ENCODE measurements at places on chromosomes 3 and 15.

DNA sequence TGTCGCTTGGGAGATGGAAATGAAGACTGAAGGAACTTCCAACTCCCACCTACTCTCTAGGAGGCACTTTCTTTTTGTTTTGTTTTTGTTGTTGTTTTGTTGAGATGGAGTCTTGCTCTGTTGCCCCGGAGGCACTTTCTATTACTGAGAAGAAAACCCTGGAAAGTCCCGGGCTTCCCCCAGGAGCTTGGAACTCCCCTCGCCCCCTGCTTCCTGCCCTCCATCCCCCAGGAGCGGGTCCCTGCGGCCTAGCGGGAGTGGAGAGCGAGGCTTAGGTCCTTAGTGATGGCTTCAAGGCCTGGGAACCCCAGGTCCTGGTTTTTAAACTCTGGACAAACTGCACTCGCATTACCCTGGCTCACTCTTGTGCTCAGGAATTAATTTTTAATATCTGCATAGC is 195.7 kb downstream of the OCA2 start:
- DNase-seq = no peak

- no peak for DNase-seq
Measured at GRCh38 chr3:188834349-188834748, 337.4 kb upstream of the TPRG1 start.

DNA sequence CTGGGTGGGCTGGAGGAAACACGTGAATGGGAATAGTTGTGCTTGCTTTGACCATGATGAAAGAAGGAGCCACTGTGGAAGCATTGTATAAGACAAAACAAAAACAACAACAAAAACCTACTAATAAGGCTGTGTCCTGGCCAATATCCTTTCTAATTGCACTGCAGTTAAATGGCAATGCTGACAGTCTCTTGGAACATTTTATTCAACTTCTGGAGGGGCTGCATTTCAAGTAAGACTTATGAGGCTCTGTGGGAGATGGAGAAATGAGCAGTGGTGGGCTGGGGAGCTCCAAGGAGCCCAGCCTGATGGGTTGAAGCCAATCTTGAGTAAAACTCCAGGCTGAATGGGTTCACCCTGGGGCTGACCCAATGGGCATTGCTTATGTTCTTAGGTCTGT is 99.8 kb upstream of the ROPN1 start:
- no peak for DNase-seq

- DNase-seq = no peak
Measured at GRCh38 chr15:52726195-52726594, 47.0 kb upstream of the ATOSA start.

- no peak for DNase-seq
Measured at GRCh38 chr3:54827776-54828175, 100.1 kb downstream of the LRTM1 start.

DNA sequence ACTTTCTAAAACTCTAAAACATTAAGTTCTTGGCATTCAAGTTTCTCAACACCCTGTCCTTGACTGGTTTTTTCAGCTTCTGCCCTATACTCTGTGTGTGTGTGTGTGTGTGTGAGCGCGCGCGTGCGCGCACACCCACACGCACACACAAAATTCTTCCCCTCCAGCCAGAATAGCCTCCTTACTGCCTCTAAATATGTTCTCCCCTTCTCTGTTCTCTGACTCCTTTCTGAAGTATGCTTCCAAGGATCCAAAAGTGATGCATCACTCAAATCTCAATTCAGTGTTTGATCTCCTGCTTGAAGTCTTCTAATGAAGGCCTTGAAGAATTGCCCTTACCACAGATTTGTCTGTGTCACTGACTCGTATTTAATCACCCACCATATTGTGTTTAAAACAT is 129.8 kb downstream of the SLC25A26 start:
- DNase-seq = no peak

DNA sequence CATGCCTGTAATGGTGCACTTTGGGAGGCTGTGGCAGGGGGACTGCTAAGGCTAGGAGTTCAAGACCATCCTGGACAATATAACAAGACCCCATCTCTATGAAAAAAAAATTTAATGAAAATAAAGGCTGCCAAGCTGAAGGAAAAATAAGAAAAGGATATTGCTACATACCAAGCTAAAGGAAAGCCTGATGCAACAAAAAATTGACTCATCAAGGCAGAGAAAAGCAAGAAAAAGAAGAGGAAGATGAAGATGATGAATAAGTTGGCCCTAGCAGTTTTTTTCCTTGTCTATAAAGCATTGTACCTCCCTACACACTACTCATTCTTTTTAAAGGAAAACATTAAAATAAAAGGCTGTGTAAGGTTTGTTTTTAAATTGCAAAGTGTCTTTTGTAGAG is 441.9 kb upstream of the MDFIC2 start:
- DNase-seq = no peak

DNA sequence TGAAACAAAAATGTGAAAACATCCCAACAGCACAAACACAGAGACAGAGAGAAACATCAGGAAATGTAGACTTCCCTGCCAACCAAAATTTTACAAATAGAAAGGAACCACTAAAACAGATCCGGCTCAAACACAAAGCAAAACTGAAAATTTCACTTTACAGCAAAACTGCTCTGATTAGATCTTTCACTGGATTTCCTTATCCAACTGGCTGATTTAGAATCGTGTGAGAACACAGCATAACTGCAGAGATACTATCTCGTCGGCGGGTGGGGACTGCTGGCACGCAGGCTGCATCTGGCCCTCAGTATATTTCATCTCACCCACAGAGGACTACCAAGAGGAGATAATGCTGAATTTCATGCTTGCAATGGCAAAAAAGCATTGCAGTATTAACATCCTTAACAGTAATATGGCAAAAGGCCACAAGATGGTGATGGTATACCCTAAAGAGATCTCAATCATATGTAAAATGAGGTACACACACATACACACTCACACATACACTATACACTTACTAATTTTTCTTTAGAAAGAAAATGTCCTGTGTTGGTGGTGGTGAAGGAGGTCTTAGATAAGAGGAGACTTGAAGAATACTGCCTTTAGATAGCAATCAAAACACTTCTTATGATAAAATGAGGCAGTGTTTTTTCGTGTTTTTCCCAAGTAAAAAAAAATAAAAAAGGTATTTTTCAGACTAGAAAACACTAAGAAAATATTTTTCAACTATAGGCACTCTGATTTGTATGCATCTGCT is 10.6 kb upstream of the LEO1 start:
- DNase-seq = no peak

- no peak for DNase-seq
Measured at GRCh38 chr3:124885466-124886167, 1.5 kb downstream of the ITGB5 start.

DNA sequence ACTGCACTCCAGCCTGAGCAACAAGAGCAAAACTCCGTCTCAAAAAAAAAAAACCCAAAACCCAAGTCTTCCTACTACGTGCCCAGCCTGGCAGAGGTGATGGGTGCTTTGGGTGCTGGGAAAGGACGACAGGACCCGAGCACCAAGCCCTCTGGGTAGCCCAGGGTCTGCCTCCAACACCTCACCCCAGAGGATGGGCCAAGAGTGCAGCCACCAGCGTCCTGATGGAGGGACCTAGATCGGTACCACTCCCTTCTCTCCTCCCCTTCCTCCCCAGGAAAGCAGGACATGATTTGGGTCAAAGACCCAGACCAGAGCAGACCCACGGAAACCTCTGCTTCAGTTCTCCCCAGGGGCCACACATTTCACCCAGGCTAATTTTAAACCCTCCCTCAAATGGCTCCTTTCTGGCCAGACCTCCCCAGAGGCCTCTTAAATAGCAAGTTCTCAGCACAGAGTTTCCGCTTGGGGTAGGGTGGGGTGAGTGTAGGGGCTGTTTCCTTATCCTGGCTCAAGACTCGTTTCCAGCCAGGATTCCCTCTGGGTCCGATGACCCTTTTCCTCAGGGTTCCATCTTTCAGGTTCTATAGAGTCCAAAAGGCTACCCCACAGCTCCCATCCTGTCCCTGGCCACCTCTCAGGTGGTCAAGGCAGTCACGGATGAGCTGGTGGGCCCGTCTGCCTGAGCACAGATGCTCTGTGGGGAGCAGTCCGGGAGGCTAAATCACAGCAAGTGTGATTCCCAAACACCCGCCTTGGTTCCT is 20.5 kb downstream of the RBPMS2 start:
- DNase-seq = no peak

DNA sequence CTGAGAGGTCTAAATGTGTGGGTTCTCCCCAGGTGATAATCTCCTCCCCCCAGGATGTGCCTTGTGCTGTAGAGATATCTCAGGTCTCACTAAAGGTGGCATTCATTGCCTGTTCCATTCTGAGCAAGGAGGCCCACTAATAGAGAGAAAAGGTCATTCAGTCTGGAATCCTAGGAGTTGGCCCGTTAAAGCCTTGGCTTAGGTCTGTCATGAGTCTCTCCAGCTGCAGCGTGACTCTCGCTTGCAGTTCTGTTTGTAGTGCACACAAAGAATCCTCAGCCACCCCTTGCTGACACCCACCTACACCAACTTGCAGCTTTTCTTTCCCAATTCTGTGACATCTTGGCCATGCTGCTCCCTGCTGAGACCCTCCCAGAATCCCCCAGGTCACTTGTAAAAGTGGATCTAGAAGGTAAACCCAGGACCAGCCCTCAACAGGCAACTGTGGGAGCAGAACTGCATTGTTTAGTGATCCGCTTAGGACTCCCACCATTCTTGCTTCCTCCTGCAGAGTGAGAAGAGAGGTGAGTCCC is 17.7 kb downstream of the MAGEF1 start:
- no peak for DNase-seq

- no peak for DNase-seq
Measured at GRCh38 chr15:56653107-56653506, 80.2 kb downstream of the ZNF280D start.

DNA sequence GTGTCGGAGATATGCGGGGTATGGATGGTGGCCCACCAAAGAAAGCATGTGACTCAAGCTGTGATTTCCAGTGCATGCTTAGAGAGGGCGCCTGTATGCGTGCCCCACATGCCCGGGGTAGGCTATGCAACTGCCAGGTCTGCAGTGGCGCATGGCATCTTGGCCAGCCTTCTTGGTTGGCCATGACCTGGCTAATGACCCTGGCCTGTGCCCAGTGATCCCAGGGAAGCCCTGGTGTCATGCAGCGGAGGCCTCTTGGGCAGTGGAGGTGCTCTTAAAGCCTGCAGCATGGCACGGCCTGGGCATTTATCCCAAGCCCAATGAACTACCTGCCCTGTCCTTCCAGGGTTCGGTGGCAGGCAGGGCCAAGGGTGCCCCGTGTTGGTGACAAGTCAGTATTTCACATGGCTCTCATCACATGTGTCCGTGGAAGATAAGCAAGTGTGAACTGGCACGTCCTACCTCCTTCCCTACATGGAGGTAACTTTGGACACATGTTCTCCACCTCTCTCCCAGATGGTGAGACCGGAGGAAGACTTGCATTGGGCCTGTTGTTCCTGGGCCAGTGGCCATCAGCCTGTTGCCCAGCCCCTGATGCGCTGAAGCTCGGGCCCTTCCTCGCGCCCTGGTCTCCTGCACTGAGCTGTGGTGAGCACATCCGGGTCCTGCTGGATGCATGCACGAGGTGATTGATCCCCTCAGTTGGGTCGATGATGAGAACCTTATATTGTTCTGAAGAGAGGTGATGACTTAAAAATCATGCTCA is 192.0 kb downstream of the UBE3A start:
- DNase-seq = no peak

DNA sequence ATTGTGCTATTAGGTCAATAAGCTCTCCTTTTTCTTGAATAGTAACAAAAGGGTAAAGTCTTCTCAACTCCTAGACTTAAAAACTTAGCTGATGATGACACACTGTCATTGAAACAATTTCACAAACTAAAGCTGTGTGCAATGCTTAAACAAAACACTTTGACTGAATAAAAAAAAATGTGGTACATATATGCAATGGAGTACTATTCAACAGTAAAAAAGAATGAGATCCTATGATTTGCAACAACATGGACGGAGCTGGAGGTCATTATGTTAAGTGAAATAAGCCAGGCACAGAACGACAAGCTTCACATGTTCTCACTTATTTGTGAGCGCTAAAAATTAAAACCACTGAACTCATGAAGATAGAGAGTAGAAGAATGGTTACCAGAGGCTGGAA is 231.9 kb upstream of the UBE2E1 start:
- no peak for DNase-seq

GRCh38 chr3:157329551-157329950 is 107.1 kb upstream of the PTX3 start:
- no peak for DNase-seq

DNA sequence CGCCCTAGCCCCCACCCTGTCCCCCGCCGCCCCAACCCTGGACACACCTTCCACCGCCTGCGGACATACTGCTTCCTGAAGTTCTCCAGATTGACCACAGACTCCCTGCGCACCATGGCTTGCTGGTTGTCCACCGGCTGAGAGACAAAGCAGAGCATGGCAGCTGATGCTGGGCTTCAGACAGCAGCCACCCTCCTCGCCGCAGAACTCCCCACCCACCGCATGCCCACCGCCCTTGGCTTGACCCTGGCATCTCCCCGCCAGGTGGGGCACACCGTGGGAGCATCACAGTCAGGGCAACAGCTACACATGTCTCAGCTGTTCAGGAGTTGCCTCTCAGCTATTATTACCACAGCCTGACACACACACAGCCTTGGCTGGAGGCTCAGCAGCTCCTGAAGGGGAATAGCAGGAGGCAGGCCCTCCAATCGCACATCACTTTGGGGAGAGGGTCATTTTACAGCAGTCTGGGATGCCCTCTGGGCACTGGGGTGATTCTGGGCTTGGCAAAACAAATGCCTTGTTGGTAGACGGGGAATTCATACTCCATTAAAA is 78.4 kb upstream of the HERC1 start:
- no peak for DNase-seq

DNA sequence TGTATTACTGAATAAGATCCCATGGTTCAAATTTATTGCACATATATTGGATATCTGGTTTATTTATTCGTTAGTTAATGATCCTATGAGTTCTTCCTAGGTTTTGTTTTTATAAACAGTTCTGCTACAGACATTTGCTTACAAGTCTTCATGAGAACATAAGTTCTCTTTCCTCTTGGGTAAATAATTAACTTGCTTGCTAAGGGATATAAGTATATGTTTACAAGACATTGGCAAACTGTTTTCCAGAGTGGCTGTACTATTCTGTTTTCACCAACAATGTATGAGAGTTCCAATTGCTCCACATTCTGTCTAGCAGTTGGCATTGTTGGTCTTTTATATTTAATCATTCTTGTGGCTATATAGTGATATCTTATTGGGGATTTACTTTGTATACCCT is 341.8 kb upstream of the GBE1 start:
- no peak for DNase-seq

DNA sequence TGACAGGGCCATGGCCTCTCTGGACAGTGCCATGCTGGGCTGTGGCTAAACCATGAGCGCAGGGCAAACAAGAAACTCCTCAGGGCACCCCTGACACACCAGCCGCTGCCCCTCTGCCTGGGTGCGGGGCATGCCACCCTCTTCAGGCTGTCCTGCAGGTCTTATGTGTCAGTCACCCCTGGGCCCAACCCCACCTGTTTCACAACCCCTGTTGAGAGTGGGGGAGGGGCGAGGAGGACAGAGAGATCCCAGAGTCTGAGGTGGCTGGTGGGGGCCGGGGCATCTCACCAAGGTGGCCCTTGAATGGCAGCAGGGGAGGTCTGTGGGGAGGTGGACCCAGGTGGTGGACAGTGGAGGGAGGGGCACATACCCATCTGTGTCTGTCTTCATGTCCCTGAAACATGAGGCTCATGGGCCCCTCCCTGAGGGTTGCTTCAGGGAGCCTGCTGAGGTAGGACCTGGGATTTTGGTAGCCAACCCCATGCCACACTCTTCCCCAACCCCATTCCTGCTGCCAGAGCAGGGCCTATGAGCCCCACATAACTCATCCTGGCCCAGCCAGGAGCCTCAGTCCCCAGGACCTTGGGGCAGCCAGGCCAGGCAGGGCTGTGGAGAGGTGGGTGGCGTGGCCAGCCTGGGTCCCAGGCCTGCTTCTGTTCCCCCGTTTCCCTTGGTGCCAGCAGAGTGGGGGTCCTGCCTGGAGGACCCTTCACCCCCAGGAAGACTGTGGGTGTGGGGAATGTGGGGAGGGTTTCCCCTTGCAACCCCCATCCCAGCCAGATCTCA is 1.7 kb upstream of the STAB1 start:
- no peak for DNase-seq

Data from stimulated activated CD8-positive, alpha-beta memory T cell treated with anti-CD3 and anti-CD28 coated beads, Interleukin-4, amount 100 ng/mL, for 1 hour (primary cell).